CD4-positive, alpha-beta T cell treated with Interleukin-15 for 4 hours (primary cell): ENCODE measurements at places on chromosomes 3 and 15.

- DNase-seq, result no peak
Observed at GRCh38 chr3:132062535-132062934, 27.7 kb upstream of the CPNE4 start.

- no peak for DNase-seq
Observed at GRCh38 chr3:48418651-48419050, 11.2 kb downstream of the PLXNB1 start.

- DNase-seq, result no peak
Observed at GRCh38 chr3:54827776-54828175, 100.1 kb downstream of the LRTM1 start.

GRCh38 chr3:174335910-174336309, 523.2 kb upstream of the NAALADL2 start:
- no peak for DNase-seq

DNA sequence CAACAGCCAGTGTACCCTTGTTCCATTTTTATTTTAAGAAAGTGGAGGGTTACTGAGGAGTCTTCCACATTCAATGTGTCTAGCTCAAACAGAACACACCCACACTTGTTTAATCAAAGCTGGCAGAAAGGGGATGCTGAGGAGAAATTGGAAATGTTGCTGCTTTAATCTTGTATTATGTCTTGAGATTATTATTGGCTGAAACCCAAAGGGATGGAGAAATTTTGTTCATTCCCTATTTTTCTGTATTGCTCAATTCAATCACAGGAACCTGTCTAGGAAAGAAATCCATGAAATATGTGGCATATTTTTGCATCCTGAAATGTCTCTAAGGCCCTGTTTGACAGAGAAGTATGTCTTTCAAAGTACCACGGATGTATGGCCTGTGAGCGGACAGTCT, 238.0 kb downstream of the MYRIP start:
- DNase-seq, result no peak

DNA sequence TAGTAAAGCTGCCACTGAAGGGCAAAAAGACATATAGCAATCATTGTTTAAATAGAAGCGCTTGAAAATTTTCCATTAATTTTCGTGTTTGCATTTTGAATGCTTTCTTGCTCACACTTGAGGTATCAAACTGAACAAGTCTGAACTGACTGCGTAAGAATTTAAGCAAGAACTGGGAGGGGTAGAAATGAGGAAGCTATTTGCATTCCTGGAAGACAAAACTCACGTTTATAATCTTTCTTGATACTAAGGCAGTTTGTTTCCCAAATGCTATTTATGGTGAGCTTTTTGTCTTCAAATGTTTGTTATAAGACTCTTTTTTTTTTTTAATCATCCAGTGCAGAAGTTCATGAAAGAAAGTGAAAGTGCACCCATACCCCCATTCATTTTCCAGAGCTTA, 499.8 kb upstream of the TPRG1 start:
- no peak for DNase-seq

DNA sequence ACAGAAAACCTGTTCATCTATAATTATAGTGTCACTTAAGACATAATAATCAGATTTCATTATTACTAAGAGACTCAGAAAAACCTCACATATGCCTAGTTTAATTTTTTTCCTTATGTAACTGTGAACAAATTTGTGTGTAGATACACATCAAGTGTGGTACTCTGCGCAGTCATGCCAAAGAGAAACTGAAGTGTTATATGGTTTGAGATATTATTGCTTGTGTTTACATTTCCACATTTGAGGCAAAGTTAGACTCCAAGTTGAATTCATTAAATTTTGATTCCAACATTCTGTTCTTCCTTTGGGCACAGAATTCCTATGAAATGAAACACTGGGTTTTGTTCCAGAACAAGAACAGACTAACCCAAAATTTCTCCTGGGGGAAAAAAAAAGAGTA, 2.2 kb downstream of the MBNL1 start:
- no peak for DNase-seq

DNA sequence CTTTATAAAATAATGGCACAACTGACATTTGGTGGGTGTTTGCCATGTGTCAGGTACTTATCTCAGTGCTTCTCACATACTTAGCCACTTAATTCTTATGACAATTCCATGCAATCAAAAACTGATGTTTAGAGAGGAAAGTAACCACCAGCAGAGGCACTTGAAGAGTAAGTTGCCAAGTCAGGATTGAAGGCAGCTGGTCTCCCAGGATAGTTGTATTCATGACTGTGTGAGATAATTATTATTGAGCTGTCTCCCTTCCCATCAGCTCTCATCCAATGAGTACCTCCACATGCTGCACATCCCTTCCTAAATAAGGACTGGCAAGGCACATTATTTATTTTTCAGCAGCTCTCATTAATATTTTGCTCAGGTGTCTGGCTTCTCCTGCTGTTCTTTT, 4.8 kb downstream of the VEPH1 start:
- DNase-seq, result no peak

DNA sequence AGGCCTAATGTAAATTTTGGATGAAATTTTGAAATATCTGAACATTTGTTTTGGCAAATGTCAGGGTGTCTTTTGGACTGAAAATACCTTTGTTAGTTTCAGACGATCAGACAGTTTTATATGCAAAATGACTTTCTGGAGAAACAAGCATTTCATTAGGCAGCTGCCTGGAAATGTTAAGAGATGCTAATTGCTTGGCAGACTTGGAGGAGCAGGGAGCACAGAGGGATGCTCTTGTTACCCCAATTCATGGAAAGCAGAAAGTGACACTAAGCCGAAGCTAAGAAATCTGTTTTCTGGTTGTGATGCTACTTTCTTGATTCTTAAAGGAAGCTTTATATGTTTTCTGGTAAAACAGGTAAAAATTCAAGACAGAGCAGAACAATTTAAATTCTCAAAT, 204.3 kb upstream of the GBE1 start:
- DNase-seq, result no peak

GRCh38 chr3:72310419-72311380, 525.8 kb upstream of the PROK2 start:
- DNase-seq, result no peak
